Kasumi-1 (cell line): ENCODE measurements at places on chromosomes 12 and 14.
A peak's percentile ranks its signal among the peaks of the same experiment; 100 is the strongest.

DNA sequence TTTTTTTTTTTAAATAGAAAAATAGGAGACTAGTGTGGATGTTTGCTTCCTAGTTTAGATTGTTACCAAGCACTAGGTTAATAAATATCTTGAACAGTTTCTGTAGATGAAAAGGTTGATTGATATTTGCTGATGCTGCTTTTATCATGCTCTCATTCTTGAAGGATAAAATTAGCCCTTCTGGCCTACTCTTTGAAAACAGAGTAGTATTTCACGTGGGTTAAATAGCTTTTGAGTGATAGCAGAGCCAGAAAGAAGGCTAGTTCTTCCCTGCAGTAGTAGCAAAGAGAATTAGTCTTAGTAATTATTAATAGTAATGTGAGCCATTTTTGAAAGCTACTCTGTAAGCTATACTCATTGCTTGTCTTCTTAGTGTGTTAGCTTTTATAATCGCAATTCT lies 5.2 kb downstream of the NEDD1 start:
- no peak for DNase-seq

DNA sequence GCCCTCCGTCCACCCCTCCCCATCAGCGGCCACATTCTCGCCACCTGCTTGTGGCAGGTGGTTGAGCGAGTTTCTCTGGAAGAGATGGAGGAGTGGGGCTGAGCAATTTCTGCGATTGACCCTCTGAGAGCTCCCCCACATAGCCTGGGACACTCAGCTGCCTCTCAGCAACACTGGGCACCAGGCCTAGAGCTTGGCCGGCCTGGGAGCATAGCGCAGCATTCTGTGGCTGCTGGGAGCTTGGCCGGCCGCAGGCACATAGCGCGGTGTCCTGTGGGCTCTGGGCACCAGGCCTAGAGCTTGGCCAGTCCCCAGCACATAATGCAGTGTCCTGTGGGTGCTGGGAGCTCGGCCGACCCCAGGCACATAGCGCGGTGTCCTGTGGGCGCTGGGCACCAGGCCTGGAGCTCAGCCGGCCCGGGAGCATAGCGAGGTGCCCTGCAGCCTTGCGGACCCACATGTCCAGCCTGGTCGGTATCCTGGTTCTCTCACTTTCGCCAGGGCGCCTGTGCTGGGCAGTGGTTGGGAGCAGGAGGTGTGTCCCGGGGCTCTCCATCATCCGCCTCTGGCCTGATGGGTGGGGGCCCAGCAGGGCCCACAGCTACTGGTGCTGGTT lies 43.8 kb downstream of the LRCOL1 start:
- DNase-seq = no peak

- no peak for DNase-seq
These were observed 320.1 kb downstream of the DAD1 start for GRCh38 chr14:22268875-22269274.

GRCh38 chr12:12915656-12916055 lies 24.3 kb downstream of the GPRC5A start:
- no peak for DNase-seq

- no peak for DNase-seq
These were observed 173.8 kb downstream of the C12orf75 start for GRCh38 chr12:105504286-105504685.

DNA sequence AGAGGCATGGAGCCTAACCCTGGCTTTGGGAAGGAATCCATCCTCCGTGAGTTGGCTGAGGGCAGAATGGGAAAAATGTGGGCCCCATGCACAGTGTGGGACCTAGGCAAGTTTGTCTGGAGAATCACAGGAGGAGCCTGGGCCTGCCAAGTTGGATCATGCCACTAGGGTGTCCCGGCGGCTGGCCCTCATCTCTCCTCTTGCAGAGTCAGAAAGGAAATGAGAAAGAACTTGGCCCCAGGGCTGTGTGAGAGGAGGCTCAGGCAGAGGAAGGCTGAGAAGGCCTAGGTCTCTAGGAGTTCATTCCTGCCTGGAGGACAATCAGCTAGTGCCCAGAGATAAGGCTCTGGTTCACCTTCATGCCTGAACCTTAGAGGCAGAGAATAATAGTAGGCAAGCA lies 2.5 kb upstream of the ESRRB start:
- no peak for DNase-seq

GRCh38 chr14:69673578-69674305 lies 62.3 kb downstream of the SUSD6 start:
- DNase-seq = no peak

DNA sequence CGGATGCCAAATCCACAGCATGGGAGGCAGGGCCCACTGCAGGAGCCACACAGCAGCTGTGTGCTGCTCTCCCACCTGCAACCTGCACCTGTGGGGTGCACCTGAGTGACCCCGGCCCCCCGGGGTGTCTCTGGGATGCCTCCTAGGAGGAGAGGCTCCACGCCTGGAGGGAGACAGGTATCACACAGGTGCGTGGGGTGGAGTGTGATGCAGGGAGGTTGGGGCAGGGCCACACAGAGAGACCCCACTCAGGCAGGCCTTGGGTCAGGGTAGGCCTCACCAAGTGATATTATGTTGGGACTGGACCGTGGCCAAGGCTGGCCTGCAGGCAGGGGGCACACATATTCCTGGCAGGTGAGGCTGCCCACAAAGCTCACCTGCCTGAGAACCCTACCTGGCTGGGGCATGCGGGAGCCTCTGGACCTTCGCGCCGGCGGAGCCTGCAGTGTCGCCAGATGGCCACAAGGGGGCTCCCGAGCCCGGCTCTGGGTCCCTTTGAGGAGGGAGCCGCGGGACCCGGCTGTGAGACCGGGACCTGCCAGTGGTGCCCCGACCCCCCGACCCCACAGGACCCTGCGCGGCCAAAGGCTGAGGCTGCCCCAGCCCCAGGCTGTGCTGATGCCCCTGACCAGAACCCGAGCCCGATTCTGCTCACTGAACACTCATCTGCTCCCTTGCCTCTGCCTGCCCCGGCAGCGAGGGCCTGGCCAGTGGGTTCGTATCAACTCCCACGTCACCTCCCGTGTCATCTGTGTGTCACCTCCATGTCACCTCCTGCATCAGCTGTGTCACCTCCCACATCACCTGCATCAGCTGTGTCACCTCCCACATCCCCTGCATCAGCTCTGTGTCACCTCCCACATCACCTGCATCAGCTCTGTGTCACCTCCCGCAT lies 11.4 kb downstream of the TMEM121 start:
- DNase-seq = no peak

- no peak for DNase-seq
These were observed 59.5 kb upstream of the TMX1 start for GRCh38 chr14:51180577-51180976.

- DNase-seq = peak; percentile 44
These were observed 129.8 kb downstream of the TMX1 start for GRCh38 chr14:51369814-51370213.

GRCh38 chr12:49232940-49233841 lies 31.7 kb upstream of the TUBA1C start:
- no peak for DNase-seq
